Fibroblast of skin of abdomen (primary cell): ENCODE measurements at places on chromosomes 13 and 19.

GRCh38 chr19:35004517-35005255 lies 4.6 kb downstream of the GRAMD1A start:
- DNase-seq = no peak

- no peak for DNase-seq
Observed at GRCh38 chr19:17529239-17530158, 18.1 kb downstream of the PGLS start.

GRCh38 chr13:41554180-41554579 lies 96.8 kb downstream of the RGCC start:
- DNase-seq = no peak

DNA sequence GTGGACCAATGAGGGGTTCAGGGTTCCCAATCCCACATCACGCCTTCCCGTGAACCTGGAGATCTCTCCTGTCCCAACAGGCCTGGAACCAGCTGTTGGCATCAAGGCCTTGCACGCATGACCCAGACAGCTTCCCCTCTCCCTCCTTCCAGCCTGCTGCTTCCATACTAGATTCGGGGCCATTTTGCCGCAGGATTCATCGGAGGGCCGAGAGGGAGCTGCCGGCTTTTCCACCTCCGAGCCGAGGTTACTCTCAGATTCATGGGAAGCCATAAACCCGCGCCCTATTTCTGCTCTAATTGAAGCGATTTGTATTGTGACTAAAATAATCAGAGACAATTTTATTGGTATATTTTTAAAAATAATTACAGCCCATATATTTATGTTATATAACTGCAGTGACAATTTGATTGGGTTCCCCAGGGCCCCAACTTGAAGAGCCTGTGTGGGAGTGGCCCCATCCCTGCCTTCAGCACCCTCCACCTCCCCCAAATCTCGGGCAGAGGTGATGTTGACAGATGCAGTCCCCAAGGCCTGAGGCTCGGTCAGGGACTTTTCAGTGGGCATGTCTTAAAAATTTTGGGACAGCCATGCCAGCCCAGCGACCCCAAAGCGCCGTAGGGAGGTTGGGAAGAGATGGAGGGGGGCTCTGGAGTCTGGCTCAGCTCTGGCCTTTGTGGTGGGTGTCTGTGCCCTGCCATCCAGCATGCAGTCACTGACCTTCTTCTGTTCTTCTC lies 30.8 kb upstream of the PEPD start:
- no peak for DNase-seq

- DNase-seq = no peak
Observed at GRCh38 chr13:87666831-87667230, 4.3 kb upstream of the SLITRK5 start.
